T-cell (primary cell): ENCODE measurements at places on chromosomes 7 and 10. TPM values are rescaled to one million over a fixed set of nuclear protein-coding genes. Genes with fewer than 3 reads are reported as not detected.

- no peak for DNase-seq
These were observed 206.6 kb downstream of the BAMBI start for GRCh38 chr10:28883741-28884423.

GRCh38 chr7:64685741-64686140 lies 19.8 kb downstream of the ZNF107 start:
- DNase-seq: no peak

DNA sequence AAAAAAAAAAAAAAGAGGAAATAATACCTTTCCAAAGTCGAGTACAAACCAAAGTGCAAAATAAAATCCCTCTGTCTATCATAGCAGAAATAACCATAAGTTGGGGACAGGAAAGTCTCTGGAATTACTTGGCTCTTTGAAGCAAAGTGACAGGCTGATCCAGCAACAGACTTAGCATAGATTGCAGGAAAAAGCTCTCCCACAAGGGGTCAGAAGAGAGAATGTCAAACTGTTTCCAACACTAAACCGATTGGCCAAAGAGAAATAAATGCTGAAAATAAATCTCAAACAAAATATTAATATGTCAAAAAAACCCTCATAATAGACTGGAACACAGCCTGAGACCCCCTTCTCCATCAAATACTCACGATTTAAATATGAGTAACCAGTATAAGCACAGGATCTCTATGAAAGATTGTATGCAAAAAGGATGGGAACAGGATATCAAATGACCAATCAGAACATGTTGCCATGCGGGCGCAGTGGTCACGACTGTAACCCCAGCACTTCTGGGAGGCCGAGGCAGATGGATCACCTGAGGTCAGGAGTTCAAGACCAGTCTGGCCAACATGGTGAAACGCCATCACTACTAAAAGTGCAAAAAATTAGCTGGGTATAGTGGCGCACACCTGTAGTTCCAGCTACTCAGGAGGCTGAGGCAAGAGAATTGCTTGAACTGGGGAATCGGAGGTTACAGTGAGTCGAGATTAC lies 1000.7 kb upstream of the LRRN3 start:
- DNase-seq: no peak

DNA sequence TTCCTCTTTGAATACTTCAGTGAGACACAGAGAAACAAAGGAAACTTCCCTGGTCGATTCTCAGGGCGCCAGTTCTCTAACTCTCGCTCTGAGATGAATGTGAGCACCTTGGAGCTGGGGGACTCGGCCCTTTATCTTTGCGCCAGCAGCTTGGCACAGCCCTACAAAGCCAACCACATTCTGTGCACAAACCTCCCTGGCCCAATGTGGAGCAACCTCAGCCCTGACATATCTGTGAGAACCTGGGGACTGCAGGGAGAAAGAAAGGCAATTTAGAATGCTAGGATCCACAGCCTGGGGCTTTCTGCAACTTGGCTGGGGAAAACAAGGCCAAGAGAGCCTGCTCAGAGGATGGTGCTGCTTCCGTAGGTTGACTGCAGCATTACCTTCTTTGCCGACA lies 63.5 kb upstream of the PRSS58 start:
- DNase-seq: no peak

GRCh38 chr7:140214075-140214684 lies 37.4 kb upstream of the KDM7A start:
- DNase-seq: no peak

DNA sequence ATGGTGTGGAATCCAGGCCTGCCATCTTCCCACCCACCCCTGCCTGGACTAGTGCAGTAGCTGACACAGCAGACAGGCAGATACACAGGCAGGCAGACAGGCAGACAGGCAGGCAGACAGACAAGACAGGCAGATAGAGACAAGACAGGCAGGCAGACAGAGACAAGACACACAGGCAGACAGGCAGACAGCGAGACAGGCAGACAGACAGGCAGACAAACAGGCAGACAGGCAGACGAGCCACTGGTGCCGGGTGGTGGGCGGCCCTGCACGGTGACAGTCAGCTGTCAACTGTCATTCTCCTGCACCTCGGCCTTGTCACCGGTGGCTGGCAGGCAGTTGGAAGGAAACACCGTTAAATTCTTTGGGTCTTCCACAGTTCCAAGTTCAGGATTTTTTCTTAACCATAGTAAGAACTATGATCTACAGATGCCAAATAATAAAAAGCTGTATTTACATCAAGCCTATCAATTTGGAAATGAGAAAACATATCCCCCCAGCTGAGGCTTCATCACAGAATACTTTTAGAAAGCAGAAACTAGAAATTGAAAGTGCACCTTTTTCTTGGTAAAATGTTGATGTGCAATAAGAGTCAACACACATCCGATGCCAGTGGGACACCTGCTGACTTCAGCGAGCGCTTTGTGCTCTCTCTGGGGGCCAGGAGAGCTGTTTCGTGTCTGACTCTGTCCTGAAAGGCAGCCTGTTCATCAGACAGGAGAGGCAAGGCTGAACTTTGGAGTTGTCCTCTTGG lies 250.4 kb downstream of the DNAJB6 start:
- no peak for DNase-seq

DNA sequence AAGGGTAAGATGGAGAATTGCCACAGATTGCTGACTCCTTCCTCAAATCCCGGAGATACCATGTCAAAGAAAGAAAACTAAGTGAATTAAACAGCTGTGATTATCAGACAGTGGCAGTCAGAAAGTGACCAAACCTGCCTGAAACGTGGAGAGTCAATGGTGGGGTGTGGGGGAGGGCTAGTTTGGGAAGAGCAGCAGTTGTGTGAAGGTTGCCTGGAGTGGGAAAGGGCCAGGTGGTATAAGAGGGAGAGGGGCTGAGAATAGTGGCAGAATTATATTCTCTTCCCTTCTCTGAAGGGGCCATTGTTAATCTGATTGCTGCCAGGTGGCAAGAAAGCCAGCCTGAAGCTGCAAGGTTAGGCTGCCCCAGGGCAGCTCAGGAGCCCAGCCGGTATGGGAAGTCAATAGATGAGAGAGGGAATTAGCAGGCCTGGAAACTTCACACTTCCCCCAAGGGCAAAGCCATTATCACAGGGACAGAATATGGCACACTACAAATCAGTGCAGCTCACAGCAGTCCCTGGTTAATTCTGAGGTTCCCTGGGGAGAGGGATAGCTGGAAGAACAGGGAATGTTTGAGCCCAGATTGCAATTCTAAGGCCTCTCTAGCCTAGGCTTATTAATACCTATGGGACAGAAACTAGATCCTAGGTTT lies 83.9 kb upstream of the ITGB1 start:
- no peak for DNase-seq

DNA sequence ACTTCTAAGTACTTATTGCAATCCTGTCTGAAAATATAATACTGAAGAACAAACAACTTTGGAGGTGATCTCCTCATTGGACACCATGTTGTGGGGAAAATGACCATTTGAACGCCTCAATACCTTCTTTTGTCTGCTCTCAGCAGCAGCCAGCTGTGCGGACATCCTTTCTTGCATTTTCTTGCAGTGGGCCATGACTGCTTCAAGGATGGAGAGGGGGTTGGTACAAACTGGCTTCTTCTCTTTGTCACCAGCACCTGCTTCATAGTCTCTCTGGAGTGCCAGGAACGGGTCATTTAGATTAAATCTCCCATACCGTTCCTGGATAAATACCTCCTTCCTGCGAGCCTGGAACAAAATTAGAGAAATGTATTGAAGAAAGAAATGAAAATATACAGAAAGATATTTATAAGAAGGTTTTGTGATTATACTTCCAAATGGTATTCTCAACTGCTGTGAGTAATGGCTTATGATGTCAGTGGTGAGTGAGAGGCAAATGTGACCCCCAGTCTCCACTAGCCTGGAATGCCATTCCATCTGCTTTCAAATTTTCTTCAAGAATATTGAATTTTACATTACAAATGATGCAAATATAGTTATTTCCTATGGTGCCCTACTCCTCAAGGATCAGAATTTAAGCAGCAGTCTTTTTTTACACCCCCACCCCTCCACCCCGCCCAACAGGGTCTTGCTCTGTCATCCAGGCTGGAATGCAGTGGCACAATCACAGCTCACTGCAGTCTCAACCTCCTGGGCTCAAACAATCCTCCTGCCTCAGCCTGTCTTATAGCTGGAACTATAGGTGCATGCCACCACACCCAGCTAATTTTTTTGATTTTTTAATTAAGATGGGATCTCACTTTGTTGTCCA lies 62.4 kb downstream of the CTTNBP2 start:
- no peak for DNase-seq

Gene OR13A1
- not detected for total RNA-seq

Gene SEMA4G
- 1.1 TPM for total RNA-seq

Gene CALML3
- not detected for total RNA-seq

Gene OPN4
- total RNA-seq: not detected
